GM18507 (cell line): ENCODE measurements at places on chromosomes 2 and 18.

DNA sequence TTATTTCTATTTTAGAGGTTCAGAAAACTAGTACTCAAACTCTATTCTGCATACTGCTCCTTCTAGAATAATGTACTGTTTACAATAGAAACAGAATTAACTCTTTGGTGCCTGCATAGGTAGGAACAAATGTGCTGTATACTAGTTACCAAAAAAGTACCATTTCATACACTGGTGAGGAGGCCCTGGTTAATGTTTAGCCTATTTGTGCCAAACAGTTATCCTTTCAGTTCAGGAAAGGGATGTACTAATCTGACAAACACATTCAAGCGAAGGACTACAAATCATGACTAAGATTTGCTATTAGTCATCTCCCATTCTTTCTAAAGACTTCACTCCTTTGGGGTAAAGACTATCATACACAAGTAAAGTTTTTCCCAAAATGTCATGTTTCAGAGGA lies 47.4 kb downstream of the EXOC6B start:
- no peak for DNase-seq

- no peak for DNase-seq
Measured at GRCh38 chr2:168564641-168565040, 108.6 kb downstream of the CERS6 start.

- DNase-seq = no peak
Measured at GRCh38 chr2:206823178-206823577, 57.8 kb downstream of the FASTKD2 start.

- DNase-seq = no peak
Measured at GRCh38 chr2:170465241-170465640, 249.9 kb upstream of the SP5 start.

- no peak for DNase-seq
Measured at GRCh38 chr2:219701847-219702634, 74.6 kb downstream of the SLC4A3 start.
